ENCODE measurements at places on chromosomes 7 and 10. TPM values are rescaled to one million over a fixed set of nuclear protein-coding genes. Genes with fewer than 3 reads are reported as not detected.

GRCh38 chr7:34108165-34108564 lies 202.8 kb downstream of the BMPER start:
- peaks cover 4% of the 10 kb centered on the region for H3K36me3 ChIP-seq
- H3K4me3 ChIP-seq, result no peak overlapping the region
- peaks cover 3% of the 10 kb centered on the region for H3K27me3 ChIP-seq
- no peak for DNase-seq
- H3K27ac ChIP-seq, result no peak overlapping the region

GRCh38 chr7:86448856-86449255 lies 194.9 kb upstream of the GRM3 start:
- H3K36me3 ChIP-seq, result no peaks in the 10 kb centered on the region
- peak overlapping the region; percentile 25 for H3K4me3 ChIP-seq
- peak; percentile 20 for DNase-seq

DNA sequence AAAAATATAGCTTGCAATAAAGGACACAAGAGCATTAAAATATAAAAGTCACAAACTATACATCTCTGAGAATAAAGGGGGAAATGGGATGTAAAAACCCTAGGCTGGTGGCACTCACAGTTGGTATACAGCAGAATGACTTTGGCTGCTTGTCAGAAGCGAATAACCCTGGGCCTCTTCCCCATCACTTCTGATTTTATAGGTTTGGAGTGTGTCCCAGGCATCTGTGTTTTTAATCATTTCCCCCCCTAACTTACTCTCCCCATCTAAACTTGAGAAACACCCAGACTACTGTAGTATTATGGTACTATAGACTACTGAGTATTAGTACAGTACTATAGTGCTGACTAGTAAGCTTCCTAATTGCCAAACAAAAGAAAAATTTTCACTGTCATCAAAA lies 1.8 kb upstream of the RPA3 start:
- H3K27me3 ChIP-seq, result peaks cover 2% of the 10 kb centered on the region
- H3K36me3 ChIP-seq, result peaks cover 6% of the 10 kb centered on the region
- H3K27ac ChIP-seq, result no peak overlapping the region
- no peak for DNase-seq
- peaks cover 6% of the 10 kb centered on the region for H3K4me1 ChIP-seq

DNA sequence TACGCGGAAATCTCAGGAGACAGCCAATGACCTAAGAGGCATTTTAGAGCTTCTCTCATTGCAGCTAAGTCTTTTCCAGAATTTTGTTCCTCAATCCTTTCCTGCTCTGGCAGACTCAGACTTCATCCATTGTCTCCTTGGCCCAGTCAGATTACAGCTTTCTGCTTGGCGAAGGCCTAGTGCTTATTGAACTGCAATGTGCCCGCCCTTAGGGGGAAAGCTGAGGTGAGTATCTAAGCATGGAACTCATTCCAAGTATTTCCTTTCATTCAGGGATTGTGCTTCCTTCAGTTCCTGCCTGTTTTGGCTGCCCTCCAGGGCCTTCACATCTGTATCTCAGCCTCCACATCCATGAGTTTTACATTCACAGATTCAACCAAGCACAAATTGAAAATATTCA lies 37.5 kb downstream of the PRLHR start:
- H3K4me1 ChIP-seq, result no peaks in the 10 kb centered on the region
- no peak overlapping the region for H3K27ac ChIP-seq
- no peak for DNase-seq
- H3K27me3 ChIP-seq, result peaks cover 2% of the 10 kb centered on the region

- peaks cover 4% of the 10 kb centered on the region for H3K27me3 ChIP-seq
- H3K36me3 ChIP-seq, result peaks cover 4% of the 10 kb centered on the region
- peaks cover 7% of the 10 kb centered on the region for H3K4me1 ChIP-seq
- peak overlapping the region; percentile 76 for H3K27ac ChIP-seq
Observed at GRCh38 chr10:100009283-100009792, 409 bp downstream of the DNMBP start.

CSGALNACT2 gene
- 28.3 TPM for total RNA-seq

NPSR1 gene
- not detected for total RNA-seq

- no peaks in the 10 kb centered on the region for H3K4me1 ChIP-seq
- H3K4me3 ChIP-seq, result no peak overlapping the region
- no peak overlapping the region for H3K27ac ChIP-seq
- H3K27me3 ChIP-seq, result no peaks in the 10 kb centered on the region
- DNase-seq, result no peak
Observed at GRCh38 chr7:102981451-102981850, 68.7 kb downstream of the LRRC17 start.

GRCh38 chr10:57015595-57016318 lies 654.7 kb upstream of the ZWINT start:
- H3K4me1 ChIP-seq, result no peaks in the 10 kb centered on the region
- no peak overlapping the region for H3K27ac ChIP-seq
- H3K4me3 ChIP-seq, result no peak overlapping the region
- H3K36me3 ChIP-seq, result no peaks in the 10 kb centered on the region
- no peak for DNase-seq

GRCh38 chr7:4162884-4163564 lies 519.1 kb upstream of the FOXK1 start:
- no peak overlapping the region for H3K4me3 ChIP-seq
- H3K4me1 ChIP-seq, result peaks cover 34% of the 10 kb centered on the region
- peaks cover 23% of the 10 kb centered on the region for H3K27me3 ChIP-seq
- DNase-seq, result no peak

ADIRF gene
- not detected for total RNA-seq

DNA sequence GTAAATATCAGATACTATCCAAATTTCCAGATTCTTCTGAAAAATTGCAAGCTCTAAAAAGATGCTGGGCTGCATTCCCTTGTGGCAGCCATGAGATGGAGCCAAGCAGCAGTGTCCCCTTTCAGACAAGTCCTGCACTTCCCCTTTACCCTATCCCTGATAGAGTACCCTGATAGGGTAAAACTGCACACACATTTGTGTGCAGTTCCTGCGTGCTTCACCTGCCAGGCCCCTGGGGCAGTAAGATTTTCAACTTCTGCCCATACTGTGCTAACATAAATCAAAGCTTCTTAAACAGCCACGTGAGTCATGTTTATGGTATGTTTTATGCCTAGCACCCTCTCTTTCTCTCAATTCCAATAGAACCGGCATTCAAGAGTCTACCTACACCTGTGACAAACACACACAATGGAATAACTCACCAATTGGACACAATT lies 52.2 kb downstream of the IFIT5 start:
- H3K27me3 ChIP-seq, result peaks cover 2% of the 10 kb centered on the region
- no peak for DNase-seq
- peaks cover 6% of the 10 kb centered on the region for H3K4me1 ChIP-seq
- H3K27ac ChIP-seq, result no peak overlapping the region

Data from glutamatergic neuron (in vitro differentiated cells).